ENCODE measurements at places on chromosomes 4 and X.

- DNase-seq, result peak; percentile 79
Measured at GRCh38 chr4:176546975-176547374, 227.2 kb downstream of the SPCS3 start.

DNA sequence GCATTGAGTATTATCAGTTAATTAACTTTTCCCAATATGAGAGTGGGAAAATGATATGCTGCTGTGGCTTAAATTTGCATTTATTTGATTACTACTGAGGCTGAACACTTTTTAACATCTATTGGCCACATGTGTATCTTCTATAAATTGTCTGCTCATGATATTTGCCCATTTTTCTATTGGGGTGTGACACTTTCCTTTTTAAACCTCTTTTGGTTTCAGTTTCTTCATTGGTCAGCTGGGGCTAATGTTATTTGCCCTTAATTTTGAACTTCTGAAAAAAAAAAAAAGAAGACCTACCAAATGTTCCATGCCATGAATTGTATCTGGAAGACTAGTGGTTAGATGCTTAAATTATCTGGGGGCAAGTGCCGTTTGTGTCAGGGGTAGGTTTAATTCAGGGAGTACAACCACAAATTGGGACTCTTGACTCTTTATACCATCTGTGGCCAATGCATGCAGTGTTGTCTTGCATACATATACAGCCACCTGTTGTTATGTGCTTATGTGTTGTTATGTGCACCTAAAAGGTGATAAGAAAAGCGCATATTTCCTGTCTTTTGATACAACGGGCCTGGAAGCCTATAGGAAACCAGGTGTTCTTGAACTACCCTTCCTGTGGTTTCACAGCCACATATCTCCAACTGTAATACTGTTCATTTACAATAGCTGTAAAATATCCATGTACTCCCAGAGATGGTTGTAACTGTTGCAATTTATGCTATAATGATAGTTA lies 49.0 kb downstream of the SH2D1A start:
- no peak for DNase-seq

GRCh38 chr4:56662782-56663468 lies 18.2 kb downstream of the HOPX start:
- DNase-seq, result no peak

DNA sequence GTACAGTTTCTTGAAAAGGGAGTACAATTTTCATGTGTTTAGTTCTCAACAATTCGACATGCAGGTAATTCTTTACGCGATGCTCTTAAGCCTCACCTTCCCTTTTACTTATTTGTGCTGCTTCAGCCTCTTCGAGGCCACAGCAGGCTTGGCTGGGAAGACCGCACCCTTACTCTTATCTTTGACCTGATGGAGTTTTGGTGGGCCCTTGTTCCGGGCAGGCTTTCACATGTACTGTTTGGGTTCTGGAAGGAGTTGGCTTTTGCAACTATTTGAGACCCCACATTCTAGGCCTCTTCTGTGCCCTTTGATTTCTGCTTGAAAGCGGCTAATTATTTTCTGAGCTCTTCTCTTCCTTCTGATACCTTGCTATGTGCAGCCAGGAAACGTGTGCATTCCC lies 60.2 kb downstream of the FAM193A start:
- no peak for DNase-seq

- peak; percentile 39 for DNase-seq
Measured at GRCh38 chr4:121192480-121192879, 28.4 kb upstream of the TNIP3 start.
